ENCODE measurements at places on chromosomes 4 and X.

GRCh38 chr4:165839615-165840333 lies 33.3 kb upstream of the TLL1 start:
- no peak for DNase-seq

GRCh38 chr4:36243355-36244256 lies 708 bp downstream of the ARAP2 start:
- DNase-seq: no peak

DNA sequence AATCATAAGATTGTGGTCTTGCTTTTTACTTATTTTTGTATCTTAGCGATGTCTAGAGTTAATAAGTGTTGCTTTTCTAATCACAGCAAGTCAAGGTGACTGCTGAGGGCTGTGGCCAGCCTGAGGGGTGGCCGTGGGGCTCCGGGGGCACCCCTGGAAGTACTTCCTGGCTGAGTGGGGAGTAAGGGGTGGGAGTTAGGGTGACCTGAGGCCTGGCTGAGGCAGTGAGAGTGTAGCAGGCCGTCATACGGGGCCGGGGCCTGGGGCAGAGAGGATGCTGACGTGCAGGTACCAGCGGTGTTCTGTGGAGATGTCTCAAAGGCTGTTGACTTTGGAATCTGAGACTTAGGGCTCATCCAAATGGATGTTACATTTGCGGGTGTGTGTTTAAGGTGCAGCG lies 29.3 kb downstream of the PIGG start:
- peak; percentile 12 for DNase-seq

DNA sequence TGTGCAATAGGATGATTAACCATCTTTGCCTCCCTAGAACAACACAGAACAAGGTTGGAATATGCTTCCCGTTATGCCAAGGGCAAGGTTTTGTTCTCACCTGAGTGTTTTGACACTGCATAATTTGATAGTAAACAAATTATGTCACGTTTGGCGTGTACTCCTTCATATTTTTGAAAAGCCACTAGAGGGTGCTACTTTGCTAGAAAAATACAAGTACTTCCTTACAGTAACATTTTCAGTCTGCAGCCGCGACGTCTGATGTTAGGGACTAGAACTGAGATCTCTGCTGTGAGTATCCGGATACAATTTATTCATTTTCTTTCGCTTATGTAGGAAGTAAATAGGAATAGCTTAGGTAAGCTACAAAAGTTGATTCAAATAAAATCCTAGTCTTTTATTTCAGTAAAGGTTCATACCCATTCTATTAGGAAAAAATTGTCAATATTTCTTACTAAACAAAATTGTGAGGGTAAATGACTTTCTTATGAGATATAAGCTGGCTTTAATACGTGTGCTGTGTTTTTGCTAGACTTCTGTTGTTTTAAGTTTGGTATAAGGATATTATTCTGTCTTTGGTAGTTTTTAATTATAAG lies 181.1 kb upstream of the WDFY3 start:
- peak; percentile 65 for DNase-seq

GRCh38 chr4:126405369-126405982 lies 1090.7 kb downstream of the FAT4 start:
- DNase-seq: no peak

DNA sequence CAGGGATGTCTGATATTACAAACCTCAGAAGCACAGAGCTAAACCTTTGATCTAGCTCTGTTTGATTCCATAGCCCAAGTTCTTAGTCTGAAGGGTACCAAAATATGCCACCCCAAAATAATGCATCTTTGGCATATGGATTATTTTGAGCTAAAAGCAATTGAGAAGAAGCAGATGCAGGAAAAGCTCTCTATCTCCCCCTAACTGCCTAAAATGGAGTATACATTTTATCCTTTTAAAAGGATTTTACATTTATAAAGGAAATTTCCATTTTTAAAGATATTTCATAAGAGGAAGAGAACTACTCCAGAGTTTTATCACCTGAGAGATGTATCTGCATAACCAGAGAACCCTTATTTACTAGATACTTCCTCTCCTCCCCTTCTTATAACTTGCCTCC lies 158.7 kb downstream of the ZNF674 start:
- no peak for DNase-seq

- DNase-seq: no peak
Observed at GRCh38 chr4:169070895-169071218, 60.8 kb upstream of the CBR4 start.

DNA sequence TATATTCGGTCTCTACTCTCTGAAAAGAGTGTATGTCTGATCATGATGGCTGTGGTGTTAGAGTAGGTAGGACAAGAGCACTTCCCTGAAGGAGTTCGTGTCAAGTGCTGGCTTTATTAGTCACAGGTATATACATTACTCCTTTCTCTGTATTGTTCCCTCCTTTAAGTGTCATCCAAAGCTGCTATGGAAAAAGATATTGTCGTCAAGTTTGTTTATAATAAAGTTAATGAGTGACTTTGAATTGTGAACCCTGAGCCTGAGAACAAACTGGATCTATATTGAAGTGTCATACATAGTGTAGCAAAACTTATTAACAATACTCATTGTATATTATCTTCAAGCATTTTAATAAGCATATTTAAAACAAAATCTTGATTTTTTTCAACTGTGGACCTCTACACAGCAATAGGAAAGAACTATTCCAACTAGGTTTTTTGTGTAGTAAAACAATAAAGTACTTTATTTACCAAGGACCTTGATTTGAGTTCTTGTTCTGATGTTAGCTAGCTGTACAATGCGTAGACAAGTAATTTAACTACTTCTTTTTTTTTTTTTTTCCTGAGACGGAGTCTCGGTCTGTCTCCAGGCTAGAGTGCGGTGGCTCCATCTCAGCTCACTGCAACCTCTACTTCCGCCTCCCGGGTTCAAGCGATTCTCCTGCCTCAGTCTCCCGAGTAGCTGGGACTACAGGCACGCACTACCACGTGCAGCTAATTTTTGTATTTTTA lies 177.7 kb downstream of the RAPGEF2 start:
- DNase-seq: no peak

DNA sequence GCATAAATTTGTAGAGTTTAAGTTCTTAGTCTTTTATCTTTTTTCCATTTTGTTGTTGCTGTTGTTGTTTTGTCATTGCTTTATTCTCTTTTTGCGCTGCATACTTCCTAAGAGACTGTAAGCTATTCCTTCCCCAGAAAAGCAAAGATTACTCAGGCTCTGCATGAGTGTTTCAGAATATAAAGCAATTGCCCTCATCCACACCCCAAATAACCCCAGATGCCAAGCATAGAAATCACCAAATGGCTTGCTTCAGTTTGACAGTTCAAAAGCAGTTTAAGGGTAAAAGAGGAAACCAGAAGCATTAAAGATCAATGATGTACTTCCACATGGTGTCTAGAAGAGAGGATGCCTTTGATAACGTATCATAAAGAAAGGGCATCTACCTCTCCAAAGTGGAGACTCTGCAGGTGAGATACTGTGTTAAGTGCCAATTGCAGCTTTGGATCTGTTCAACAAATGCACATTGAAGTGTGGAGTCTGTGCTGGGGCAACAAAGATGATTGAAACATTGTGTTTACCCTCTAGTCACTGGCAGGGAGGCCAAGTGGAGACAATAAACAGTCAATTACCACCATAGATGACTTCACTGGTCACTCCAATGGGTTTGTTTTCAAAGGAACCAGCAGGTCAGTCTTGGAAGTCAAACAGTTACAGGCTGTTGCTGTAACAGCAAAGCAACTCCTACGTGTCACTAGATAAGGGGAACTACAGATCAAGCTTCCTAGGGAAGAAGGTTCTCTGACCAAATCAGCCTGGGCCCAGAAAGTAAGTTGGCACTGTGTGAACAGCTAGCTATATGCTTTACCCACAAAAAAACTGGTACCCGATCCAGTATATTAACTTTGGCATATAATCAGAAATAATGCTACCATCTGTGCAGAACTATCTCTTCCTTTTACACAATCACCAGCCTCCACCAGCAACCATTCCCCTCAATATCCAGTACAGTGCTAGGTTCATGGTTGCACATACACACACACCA lies 40.6 kb upstream of the IL21 start:
- DNase-seq: no peak

DNA sequence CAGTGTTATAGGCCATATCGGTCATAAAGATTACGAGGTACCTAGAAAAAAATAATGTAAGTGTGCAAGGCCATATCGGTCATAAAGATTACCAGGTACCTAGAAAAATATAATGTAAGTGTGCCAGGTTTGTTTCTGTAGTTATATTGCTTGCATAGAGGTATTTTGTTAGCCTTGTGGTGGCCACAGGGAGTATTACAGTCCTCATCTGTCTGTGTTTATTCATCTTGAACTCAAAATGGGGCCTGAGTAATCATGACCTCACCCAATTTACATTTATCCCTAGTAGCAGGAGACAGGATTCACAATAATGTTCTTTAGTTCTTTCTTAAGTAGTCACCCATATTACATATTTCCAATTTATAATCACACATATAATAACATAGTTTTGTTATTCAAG lies 459.7 kb downstream of the MID1IP1 start:
- DNase-seq: no peak

DNA sequence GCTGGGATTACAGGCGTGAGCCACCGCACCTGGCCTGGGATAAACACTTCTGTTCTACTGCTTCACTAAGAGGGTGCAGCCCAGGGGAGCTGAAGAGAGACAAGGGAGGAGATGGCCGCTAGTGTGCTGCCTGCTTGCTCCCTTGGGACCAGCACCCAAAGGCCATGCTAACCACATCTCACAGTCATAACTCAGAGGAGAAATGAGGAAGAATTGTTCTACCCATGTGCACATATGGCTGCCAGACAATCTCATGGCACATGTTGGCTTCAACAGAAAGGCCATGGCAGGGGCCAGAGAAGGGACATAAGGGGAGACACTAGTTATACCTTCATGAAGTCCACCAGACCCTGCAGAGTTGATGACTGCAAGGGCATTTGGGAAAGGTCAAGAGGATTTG lies 22.4 kb downstream of the CLDN22 start:
- DNase-seq: no peak

All from endodermal cell (in vitro differentiated cells).